ENCODE measurements at places on chromosomes 3 and 15.
A peak's percentile ranks its signal among the peaks of the same experiment; 100 is the strongest.

GRCh38 chr3:16478516-16478915 is 35.0 kb downstream of the RFTN1 start:
- DNase-seq, result no peak

- no peak for DNase-seq
Measured at GRCh38 chr15:80274996-80275395, 23.0 kb upstream of the CTXND1 start.

- DNase-seq, result peak; percentile 59
Measured at GRCh38 chr3:159765030-159765859, 223.4 kb upstream of the IL12A start.

GRCh38 chr3:28039234-28039633 is 202.2 kb upstream of the CMC1 start:
- no peak for DNase-seq

GRCh38 chr15:98755781-98756180 is 107.4 kb downstream of the IGF1R start:
- no peak for DNase-seq

DNA sequence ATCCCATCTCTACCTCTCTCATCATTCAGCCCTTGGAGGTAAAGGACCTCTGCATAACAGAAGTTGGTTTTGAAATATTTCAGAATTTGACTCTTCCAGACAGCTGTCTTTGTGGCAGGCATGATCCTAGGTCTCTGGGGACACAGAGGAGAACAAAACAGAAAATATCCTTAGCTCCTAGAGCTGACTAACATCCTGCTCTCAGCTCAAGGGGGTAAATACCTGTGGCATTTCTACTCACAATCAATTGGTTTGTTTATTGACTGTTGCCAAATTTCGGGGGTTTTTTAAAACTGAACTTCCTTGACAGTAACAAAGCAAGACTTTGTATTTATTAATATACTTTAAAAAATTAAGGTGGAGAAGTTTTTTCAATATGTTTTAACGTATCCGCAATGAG is 78.8 kb downstream of the EOMES start:
- no peak for DNase-seq

- no peak for DNase-seq
Measured at GRCh38 chr3:143160437-143160836, 40.9 kb downstream of the CHST2 start.
